Frontal cortex (tissue), 4 donors: ENCODE measurements at places on chromosomes 1 and 21.

DNA sequence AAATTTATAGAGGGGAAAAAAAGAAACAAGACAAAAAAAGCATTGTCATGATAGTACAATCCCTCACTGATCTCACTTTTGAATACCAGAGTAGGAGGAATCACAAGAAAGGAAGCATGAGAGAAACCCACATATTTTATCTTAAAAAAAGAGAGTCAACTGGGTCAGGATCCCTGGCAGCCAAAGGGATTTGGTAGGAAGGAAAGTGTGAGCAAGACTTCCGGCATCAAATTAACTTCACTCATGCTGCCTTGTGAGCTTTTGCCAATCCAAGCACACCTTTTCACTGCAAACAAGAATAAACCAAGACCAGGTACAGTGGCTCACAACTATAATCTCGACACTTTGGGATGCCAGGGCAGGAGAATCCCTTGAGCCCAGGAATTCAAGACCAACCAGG lies 53.1 kb downstream of the SLC9C2 start:
- no peak for DNase-seq

DNA sequence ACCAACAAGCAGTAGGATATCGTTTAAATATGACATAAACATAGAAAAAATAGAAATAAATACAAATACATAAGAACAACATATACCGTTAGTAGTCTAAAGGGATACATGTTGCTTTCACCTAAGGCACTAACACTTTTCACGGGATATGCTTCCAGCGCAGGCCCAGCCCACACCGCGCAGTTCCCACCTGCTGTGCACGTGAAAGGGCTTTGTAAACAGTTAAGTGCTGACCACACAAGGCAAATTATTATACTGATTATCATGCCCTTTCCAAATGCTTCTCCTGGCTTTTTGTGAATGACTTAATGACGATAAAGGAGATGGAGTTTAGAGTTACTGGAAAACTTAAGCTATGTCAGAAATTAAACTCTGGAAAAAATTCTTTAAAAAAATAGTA lies 11.3 kb upstream of the IL22RA1 start:
- DNase-seq = no peak

DNA sequence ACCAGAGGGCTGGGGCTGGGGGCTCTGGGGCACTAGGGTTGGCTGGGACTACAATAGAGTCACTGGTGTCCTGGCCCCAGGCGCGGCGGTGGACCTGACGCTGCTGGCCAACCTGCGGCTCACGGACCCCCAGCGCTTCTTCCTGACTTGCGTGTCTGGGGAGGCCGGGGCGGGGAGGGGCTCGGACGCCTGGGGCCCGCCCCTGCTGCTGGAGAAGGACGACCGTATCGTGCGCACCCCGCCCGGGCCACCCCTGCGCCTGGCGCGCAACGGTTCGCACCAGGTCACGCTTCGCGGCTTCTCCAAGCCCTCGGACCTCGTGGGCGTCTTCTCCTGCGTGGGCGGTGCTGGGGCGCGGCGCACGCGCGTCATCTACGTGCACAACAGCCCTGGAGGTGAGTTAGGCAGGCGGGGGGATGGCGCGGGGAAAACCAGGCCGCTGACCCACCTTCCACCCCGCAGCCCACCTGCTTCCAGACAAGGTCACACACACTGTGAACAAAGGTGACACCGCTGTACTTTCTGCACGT lies 4.1 kb downstream of the TIE1 start:
- no peak for DNase-seq

DNA sequence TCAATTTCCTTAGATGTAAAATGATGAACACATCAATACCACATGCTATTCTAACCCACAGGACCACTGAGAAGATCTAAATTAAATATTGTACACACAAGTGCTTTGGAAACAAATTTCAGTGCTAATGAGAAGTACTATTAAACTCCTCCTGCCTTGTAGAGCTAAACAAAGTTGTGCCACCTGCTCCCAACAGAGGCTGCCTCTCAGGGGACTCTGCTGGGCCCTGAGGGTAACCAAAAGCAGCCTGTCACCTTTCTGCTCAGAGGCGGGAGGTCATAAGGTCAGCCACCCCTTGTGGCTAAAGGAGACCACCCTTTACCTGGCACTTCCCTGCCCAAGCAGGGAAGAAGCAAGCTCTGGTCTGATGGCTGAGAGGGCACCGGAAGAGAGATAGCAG lies 6.3 kb downstream of the SLC9A1 start:
- DNase-seq = no peak

- DNase-seq = no peak
Measured at GRCh38 chr1:44436401-44437106, 31.5 kb downstream of the RNF220 start.

GRCh38 chr1:228957535-228957934 lies 222.3 kb downstream of the RHOU start:
- DNase-seq = no peak

DNA sequence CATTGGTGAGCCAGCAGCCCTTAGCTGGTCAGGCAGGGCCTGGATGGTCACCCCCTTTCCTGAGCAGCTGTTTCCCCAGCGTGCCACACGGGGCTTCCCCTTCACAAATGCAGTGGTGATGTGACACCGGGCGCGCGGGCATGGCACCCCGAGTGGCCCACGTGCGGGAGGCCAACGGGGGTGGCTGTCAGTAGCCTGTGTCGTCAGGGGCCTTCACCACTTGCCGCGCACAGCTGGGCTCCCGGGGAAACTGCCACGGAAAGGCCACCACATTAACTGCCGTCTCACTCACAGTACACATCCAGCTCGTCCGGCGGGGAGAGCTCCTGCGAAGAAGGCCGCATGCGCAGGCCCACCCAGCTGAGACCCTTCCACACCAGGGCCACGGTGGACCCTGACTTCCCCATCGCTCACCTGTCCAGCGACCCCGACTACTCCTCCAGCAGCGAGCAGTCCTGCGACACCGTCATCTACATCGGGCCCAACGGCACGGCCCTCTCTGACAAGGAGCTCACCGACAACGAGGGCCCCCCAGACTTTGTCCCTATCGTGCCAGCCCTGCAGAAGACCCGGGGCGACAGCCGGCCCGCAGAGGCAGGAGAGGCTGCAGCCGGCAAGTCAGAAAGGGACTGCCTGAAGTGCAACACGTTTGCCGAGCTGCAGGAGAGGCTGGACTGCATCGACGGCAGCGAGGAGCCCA lies 530.5 kb downstream of the KIF26B start:
- no peak for DNase-seq

- no peak for DNase-seq
Measured at GRCh38 chr1:70503358-70503757, 92.3 kb downstream of the CTH start.
